ENCODE measurements at places on chromosomes 12 and 14. TPM values are rescaled to one million over a fixed set of nuclear protein-coding genes. Genes with fewer than 3 reads are reported as not detected.

DNA sequence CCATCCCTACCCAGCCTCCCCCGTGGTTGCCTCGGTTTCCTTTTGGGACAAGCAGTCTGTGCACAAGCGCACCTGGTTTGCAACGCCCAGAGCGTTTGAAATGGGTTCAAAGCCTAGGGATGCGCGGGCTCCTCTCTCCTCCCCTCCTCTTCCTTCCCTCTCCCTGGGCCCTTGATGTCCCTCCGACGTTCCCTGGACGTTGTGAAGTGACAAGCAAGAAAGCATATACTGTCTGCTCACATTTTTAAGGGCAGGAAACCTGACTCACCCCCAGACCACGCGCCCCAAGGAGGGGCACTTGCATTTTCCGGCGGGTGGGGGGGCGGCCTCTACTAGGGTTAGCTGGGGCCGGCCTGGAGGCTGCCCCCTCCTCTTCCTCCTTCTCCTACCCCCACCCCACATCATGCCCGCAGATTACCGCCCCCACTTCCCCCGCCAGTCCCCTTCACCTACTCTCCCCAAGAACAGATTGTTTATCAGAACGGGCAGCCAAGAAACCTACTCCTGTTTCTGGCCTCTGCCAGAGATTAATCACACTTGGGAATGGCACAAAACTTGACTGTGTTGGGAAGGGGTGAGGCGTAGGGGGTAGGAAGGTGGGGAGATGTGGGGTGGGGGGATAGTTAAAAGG, 9.5 kb upstream of the IRF2BPL start:
- DNase-seq = no peak

DNA sequence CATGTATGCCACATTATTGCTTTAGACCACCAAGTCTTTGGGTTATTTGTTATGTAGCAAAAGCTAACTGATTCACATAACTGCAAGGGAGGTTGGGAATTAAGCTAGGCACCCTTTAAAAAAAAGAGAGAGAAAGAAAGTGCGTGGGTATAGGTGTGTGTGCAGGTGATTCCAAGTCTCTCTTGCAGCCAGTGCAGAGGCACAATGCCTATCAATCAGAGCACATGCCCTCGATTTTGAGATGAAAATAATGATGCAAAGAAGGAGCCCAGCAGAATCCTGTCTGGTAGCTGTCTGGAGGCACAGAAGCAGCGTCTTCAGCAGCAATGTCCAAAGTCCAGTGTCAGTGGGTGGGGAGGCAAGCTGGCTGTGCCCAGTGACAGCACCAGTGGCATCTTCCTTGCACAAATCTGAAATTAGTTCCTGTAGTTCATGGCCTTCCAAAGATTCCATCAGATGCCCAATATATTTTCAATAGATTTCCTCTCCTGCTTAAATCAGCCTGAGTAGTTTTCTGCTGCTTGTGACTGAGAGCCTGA, 62.4 kb upstream of the TBPL2 start:
- DNase-seq = no peak

DNA sequence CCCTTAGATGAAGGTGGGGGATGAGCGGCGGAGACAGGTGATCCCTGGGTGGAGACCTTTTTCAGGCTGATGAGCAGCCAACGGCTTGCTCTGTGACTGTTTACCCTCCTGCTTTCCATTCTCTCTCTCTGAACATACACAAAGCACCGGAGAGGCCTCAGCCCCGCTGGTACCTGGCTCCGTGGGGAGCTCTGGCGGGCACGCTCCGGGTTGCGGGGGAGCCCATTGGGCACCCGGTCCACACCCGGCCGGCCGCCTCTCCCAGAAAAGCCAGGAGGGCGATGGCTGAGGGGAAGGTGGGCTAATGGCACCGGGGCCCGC, 545 bp downstream of the SMARCC2 start:
- DNase-seq = no peak

DNA sequence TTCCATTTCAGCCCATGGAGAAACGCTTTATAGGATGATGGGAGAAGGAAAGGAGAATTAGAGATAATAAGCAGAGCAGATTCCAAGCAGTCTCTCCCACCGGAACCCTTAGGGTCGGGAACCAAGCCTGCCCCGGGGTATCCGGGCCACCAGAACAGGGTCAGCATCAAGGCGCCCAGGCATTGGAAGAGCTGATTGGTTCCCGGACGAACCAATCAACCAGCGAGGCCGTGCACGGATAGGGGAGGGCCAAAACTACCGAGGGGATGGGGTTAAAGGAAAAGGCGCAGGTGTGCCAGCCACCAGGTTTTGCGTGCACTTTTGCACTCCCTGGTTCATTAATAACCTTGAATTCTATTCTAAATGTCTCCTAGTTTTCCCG, 1.7 kb downstream of the PPM1H start:
- peak; percentile 70 for DNase-seq

Gene CLEC12A
- 0.43 TPM for total RNA-seq

DNA sequence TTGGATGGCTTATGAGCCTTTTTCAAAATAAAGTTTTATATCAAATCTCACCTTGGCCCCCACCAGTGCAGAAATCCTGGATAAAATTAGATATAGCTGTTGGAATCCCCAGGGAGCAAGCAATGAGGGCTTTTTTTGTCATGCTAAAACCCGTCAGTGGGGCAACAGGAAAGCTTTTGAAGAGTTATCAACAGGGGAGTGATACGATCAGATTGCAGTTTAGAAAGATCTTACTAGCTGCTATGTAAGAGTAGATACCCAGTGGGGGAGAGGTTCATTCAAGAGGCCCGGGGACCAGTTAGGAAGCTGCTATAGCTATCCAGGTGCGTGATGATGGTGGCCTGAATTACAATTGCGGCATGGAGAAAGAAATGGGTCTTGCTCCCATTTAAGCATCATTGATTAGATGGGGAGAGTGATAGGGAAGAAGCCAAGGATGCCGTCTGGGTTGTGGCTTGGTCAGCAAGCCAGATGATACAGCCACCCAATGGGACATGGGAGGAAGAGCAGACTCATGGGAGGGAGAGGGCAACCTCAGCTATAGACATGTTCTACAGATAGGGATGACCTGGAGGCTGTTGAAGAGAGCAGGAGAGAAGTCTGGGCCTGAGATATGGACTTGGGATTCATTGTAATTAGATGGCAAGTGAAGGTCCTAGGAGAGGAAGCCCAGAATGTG, 272.4 kb downstream of the DPF3 start:
- DNase-seq = no peak

Gene YEATS4
- total RNA-seq = 15.4 TPM

Gene C14orf39
- total RNA-seq = not detected

GRCh38 chr12:59151243-59151642, 230.9 kb upstream of the LRIG3 start:
- DNase-seq = no peak

GRCh38 chr12:120472521-120472920, 3.0 kb upstream of the SRSF9 start:
- DNase-seq = no peak

Measured in stomach (tissue), 19 donors.